ENCODE measurements at places on chromosomes 11 and 22.

DNA sequence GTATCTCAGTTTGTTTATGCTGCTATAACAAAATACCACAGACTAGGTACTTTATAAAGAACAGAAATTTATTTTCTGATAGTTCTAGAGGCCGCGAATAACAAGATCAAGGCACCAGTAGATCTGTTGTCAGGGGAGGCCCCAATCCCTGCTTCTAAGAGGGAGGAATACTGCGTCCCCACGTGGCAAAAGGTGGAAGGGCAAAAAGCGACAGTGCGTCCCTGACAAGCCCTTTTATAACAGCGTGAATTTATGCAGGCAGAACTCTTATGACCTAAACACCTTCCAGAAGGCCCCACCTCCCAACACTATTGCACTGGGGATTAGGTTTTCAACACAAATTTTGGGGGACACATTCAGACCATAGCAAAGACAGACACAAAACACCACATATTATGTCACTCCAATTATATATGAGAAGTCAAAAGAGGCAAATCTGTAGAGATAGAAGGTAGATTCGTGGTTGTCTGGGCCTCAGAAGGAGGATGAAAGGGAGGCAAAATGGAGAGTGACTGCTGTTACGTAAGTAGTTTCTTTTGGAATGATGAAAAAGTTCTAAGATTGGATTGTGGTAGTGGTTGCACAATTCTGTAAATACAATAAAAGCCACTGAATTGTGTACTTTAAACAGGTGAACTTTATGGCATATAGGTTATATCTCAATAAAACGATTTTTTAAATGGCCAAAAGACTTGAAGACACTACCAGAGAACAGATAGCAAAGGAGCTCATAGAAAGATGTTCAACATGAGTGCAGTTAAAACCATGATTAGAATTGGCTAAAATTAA is 30.1 kb upstream of the TNRC6B start:
- no peak for DNase-seq

- no peak for DNase-seq
These were observed 166.2 kb downstream of the FAT3 start for GRCh38 chr11:92390783-92391182.

- DNase-seq: no peak
These were observed 6.3 kb downstream of the DEPDC7 start for GRCh38 chr11:33021937-33022336.

DNA sequence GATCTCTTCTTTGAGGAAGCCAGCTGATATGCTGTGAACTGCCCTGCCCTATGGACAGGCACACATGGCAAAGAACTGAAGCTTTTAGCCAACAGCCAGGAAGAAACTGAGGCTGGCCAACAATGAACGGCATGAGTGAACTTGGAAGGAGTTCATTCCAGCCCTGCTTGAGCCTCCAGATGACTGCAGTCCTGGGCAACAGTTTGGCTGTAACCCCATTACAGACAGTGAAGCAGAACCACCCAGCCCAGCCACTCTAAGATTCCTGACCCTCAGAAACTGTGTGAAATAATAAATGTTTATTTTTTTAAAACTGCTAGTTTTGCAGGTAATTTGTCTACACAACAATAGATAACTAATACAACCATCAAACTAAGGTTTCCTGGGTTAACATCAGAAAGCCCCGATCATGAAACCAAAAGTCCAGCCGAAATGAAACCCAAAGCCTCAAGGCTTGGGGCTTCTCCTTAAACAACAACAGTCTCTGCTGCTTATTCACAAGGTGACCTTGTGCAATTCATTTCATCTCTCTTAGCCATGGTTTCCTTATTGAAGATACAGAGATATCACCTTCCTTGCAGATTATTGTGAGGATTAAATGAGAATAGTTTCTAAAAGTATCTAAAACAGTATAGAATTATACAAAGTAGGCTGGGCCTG is 31.4 kb downstream of the PAK1 start:
- DNase-seq: no peak

GRCh38 chr11:76683161-76684095 is 12.9 kb upstream of the LRRC32 start:
- DNase-seq: no peak

DNA sequence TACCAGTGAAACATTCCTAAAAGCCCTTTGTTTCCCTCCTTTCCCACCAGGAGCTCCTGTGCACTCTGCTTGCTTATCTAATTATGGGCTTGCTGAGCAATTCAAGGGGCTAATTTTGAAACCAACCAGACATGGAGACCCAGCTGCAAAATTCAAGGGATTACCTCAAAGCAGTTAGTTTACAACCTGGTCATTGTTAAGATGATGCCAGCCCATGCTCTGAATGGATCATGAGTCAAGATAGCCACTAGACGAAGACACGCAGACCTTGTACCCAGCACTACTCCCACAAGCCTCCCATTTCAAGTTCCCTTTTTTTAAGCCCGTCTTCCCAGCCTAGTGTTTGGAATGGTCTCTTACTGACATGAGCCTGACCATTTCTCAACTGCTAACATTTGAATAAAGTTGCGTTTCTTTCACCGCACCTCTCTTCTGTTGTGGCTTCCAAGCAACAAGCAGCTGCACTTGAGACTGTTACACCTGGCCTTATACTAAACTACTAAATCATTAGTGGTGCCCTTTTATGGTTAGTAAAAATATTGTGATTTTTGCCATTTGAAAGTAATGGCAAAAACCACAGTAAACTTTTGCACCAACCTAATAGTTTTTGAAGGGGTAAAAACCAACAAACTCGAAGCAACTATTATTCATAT is 315.3 kb upstream of the LUZP2 start:
- no peak for DNase-seq

GRCh38 chr11:128948583-128948982 is 5.9 kb upstream of the TP53AIP1 start:
- DNase-seq: no peak

GRCh38 chr11:100682247-100682969 is 4.7 kb upstream of the ARHGAP42 start:
- DNase-seq: peak; percentile 21

GRCh38 chr22:25797498-25798290 is 55.7 kb downstream of the MYO18B start:
- DNase-seq: no peak

DNA sequence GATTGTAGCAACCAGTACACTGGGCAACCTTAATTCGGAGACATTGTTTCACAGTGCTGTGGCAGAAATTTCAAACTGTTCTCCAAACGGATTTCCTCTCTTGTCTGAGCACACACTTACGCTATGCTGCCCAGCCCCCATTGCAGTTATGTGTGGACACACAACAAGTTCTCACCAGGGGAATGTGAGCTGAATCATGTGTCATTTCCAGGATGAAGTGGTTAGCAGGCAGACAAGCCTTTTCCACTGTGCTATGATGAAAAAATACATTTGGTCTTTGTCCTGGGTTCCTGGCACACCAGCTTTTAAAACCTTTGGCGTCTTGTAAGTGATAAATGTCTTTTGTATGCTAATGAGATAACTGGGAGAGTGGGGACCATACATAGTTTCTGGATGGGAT is 46.9 kb upstream of the SYT9 start:
- DNase-seq: no peak

DNA sequence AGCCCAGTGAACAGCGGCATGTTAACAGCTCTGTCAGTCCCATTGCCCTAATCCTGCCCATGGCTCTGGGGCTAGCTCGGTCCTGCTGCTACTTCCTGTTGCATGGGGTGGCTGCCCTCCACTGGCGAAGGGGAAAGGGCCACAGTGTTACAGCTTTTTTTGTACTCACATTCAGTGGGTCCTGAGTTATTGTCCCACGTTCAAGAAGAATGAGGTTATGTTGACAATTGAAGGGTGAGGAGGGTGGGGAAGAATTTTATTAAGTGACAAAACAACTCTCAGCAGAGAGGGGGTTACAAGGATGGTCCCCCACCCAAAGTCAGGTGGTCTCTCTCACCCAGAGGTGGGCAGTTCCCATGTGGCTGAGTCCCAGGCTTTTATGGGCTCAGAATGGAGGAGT is 17.7 kb upstream of the MS4A7 start:
- DNase-seq: no peak

- no peak for DNase-seq
These were observed 17.1 kb upstream of the SNX32 start for GRCh38 chr11:65816696-65817095.

DNA sequence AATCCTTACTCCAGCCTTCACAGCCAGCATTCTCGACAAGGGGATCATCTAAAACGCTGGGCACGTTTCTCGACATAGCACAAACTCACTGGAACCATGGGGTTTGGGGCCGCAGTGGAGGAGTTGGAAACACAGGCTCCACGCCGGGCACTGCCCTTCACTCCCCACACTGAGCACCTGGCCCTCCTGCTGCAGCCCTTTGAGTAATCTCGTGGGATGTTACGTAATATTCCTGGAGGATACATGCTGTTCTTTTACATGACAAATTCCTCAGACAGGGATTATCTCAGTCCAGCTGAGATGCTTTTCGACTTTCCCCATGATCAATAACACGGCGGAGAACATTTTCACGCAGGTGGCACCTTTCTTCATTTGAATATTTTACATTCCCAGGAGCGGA is 408.0 kb downstream of the SHANK2 start:
- no peak for DNase-seq

GRCh38 chr11:8243458-8243857 is 20.2 kb downstream of the LMO1 start:
- DNase-seq: no peak

DNA sequence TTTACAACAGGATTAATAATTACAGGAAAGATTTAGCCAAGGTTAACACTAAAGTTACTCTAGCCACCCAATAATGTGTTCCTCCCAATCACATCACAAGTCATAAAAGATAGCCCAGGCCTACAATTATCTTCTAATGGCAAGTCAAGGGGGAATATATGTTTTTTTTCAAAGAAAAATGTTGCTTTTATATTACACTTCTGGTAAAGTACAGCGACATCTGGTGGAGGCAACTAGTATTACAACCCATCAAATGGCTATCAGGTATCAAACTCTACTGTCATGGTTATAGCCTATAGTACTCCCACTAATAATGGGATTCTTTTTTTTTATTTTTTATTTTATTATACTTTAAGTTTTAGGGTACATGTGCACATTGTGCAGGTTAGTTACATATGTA is 71.8 kb downstream of the XRRA1 start:
- peak; percentile 15 for DNase-seq

- DNase-seq: no peak
These were observed 99.0 kb upstream of the DRD2 start for GRCh38 chr11:113574171-113574570.

GRCh38 chr11:45089676-45090499 is 56.6 kb upstream of the PRDM11 start:
- no peak for DNase-seq

Measured in HCT116 (cell line).